ENCODE measurements at places on chromosomes 3 and 15.

GRCh38 chr3:94043285-94043684, 14.9 kb upstream of the STX19 start:
- DNase-seq: no peak

- DNase-seq: peak; percentile 33
Observed at GRCh38 chr3:39107388-39108199, at the start of the genes GORASP1 and TTC21A. GORASP1 (minus strand) TSS chr3:39107627; CDS start chr3:39107541, 86 bp downstream. TTC21A (plus strand) TSS chr3:39107680; CDS start chr3:39107838, 158 bp downstream.

DNA sequence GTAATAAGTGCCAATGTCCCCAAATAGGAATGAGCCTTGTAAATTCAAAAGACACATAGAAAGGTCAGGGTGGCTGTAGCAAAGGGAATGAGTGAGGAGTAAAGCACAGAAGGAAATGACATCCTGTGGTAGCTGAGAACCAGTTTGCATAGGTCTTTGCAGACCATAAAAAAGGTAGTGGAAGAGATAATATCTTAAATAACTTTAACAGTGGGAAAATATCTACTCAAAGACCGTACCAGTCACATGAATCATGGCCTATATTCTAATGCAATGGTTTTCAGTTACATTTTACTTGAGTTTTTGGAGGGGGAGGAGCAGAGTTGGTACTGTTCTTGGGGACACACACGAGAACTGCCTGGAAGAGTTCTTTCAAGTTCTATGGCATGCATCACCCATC, 297.3 kb upstream of the ADAMTS9 start:
- DNase-seq: no peak

DNA sequence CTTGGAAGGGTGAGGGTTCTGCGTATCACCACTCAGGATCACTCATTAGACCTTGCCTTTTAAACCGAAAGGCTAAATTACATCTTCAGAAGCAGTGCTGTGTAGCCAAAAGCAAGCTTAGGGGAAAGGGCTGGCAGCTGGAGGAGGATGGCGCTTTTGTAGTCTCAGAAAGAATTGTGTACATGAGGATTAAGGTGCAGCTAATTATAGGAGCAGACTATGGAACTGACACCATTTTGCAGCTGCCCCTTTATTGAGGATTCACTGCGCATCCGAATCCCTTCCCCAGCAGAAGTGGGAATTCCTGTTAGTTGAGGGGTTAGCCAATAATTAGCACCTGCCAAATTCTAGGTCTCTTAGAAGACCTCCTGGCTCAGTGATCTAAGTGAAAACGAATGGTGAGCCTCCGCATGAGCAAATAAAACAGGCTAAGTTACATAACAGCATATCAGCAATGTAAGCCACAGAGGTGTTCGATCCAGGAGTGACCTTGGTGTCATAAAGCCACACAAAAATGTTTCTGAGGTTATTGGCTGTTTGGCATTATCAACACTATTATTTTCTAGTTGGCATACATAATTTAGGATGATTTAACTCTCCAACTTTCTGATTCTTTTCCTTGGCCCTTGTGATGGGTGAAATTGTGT, 42.6 kb upstream of the SEMA6D start:
- peak; percentile 8 for DNase-seq

GRCh38 chr3:65928110-65928509, 110.6 kb downstream of the MAGI1 start:
- DNase-seq: no peak

- DNase-seq: no peak
Observed at GRCh38 chr3:43185274-43185982, 79.5 kb upstream of the POMGNT2 start.

GRCh38 chr15:25597571-25597970, 158.7 kb upstream of the UBE3A start:
- no peak for DNase-seq

DNA sequence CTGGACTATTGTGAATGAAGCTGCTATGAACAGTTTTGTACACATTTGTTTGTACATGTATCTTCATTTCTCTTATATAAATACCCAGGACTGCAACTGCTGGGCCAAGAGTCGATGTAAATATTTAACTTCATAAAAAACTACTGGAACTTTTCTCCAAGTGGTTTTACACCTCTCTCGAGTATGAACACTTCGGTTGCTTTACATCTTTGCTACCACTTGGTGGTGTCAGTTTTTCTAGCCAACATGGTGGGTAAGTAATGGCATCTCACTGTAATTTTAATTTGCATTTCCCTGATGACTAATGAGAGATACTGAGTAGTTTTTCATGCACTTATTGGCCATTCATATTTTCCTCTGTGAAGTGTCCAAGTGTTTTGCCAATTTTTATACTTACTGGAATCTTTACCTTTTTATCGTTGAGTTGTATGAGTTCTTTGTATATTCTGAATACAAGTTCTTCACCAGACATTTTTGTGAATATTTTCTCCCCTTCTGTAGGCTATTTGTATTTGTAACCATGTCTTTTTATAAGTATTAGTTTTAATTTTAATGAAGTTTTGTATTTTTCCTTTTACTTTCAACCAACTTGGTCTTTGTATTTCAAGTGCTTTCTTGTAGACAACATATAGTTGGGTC, 44.4 kb downstream of the PCOLCE2 start:
- no peak for DNase-seq

GRCh38 chr15:58081891-58082290, 16.4 kb upstream of the ALDH1A2 start:
- DNase-seq: no peak

GRCh38 chr3:5149306-5149880, 27.3 kb downstream of the ARL8B start:
- no peak for DNase-seq

- DNase-seq: no peak
Observed at GRCh38 chr3:162141272-162141791, 644.7 kb downstream of the OTOL1 start.

GRCh38 chr15:44647637-44648036, 15.8 kb downstream of the SPG11 start:
- no peak for DNase-seq

DNA sequence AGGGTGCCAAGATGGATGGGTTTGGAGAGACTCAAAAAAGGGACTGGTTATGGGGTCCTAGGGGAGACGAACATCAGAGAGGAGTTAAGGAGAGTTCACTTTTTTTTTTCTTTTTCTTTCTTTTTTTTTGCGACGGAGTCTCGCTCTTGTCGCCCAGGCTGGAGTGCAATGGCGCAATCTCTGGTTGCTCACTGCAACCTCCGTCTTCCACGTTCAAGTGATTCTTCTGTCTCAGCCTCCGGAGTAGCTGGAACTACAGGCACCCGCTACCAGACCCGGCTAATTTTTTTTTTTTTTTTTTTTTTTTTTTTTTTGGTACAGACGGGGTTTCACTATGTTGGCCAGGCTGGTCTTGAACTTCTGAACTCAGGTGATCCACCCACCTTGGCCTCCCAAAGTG, 1.2 kb downstream of the SPINT1 start:
- no peak for DNase-seq

DNA sequence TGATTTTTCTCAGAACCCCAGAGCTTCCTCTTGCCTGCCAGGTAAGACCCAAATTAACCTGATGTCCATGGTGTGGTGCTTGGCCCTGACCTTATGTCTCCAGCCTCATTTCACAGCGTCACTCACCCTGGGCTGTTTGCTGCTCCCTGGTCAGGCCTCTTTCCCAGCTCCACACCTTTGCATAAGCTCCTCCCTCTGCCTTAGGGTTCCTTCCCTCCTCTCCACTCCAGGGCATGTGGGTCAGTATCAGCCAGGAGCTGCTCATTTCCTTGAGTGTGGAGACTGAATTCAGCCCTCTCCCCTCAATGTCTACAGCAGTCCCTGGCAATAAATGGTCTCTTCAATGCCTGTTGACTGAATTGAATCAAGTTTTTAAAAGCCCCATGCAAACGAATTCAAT, 75.6 kb upstream of the ANKRD34C start:
- no peak for DNase-seq

- no peak for DNase-seq
Observed at GRCh38 chr3:117567382-117567781, 857.8 kb downstream of the TUSC7 start.

- DNase-seq: no peak
Observed at GRCh38 chr15:82802497-82802896, 3.4 kb downstream of the FSD2 start.

DNA sequence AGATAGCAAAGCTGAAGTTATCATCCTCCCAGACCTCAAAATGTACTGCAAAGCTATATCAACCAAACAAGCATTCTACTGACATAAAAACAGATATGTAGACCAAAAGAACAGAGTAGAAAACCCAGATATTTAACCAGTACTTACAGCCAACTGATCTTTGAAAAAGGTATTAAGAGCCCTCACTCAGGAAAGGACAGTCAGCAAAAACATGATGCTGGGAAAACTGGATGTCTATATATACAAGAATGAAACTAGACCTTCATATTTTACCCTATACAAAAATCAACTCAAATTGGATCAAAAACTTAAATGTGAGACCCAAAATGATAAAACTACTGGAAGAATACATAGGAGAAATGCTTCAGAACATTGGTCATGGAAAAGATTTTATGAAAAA, 87.5 kb upstream of the MME start:
- DNase-seq: no peak

All from DMS 273 treated with DMSO at 0.1 percent for 48 hours (cell line).